ENCODE measurements at places on chromosomes 2 and 18. TPM values are rescaled to one million over a fixed set of nuclear protein-coding genes. Genes with fewer than 3 reads are reported as not detected.

- no peak for DNase-seq
Measured at GRCh38 chr18:58058720-58059119, 14.7 kb downstream of the NEDD4L start.

DNA sequence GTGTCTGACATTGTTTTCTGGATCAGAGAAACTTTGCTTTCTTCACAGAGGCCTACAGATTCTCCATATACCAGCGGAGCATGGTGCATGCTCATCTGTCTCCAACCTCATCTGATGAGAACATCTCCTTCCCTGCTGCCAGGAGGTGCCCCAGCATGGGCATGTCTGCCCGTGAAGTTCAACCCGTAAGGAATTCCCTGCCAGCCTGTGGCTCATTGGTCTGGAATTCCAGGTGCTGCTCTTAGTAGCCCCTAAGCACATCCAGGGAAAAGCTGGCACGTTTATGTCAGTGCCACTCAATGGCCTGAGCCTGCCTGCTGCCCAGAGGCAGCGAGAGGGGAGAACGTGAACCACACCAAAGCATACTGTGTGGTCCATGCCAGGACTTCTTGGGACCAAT lies 1.7 kb upstream of the SP100 start:
- DNase-seq: no peak

- DNase-seq: no peak
Measured at GRCh38 chr2:162824304-162824703, 14.3 kb downstream of the KCNH7 start.

DNA sequence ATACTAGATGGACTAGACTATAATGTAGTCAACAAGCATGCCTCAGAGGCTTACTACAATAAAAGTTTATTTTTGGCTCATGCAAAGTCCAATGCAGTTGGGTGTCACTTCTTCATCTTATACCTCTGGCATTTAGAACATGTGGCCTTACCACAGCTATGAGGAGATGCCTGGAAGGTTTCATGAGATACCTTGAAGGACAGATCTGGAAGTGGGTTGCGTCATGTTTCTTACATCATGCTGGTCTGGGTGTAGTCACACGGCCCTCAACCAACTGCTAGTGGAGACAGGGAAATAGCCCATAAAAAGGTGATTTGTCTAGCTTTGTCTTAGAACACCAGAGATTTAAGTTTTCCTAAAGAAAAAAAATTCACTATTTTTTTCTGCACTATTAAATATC lies 91.7 kb upstream of the MMADHC start:
- no peak for DNase-seq

Gene BMP10
- not detected for polyA plus RNA-seq

Gene EML6
- 0.75 TPM for polyA plus RNA-seq

Data from right lung (tissue), 10 donors.